ENCODE measurements at places on chromosomes 16 and 17.

- no peak for DNase-seq
Observed at GRCh38 chr16:56477096-56477878, 25.9 kb downstream of the OGFOD1 start.

- no peak for DNase-seq
Observed at GRCh38 chr16:57935904-57936303, 35.0 kb downstream of the CNGB1 start.

DNA sequence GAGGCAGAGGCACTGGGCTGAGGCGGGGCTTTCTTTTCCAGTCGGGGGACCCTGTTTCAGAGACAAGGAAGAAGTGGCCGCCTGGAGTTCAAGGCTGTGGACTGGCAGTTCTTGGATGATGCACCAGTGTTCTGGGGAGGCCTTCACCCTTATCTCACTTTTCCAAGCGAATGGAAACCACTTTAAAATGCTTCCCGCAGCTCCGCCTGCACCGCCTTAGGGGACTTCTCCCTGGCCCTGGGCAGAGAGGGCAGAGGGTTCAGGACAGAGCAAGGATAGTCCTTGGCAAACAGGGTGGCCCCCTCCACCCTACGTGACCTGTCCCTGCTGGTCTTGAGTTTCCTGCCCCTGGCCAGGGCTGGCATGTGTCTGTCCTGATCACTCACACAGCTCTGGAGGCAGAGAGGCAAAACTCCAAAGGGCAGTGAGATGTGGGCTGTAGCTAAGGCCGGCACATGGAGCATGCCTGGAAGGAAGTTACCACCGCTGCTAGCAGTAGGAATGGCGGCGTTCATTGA is 20.6 kb downstream of the RTN4RL1 start:
- DNase-seq = no peak

- DNase-seq = no peak
Observed at GRCh38 chr16:59336136-59336695, 602.1 kb upstream of the GOT2 start.

DNA sequence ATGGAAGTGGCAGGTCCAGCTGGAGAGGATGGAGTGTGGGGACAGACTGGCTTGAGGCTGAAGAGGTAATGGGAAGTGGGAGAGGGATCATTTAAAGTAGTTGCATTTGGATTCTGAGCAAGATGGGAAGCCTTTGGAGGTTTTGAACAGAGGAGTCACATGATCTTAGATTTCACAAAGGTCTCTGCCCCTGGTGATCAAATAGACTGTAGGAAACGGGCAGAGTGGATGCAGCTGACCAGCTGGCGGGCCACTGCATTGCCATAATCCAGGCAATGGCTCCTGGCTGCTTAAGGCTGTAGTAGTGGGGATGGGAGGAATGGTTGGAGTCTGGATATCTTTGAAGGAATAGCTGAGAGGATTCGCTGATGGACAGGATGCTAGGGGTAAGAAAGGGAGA is 81.5 kb downstream of the SLC6A2 start:
- no peak for DNase-seq

- no peak for DNase-seq
Observed at GRCh38 chr17:44529864-44530263, 26.7 kb upstream of the GPATCH8 start.

GRCh38 chr16:48123104-48123788 is 32.5 kb downstream of the ABCC12 start:
- no peak for DNase-seq

DNA sequence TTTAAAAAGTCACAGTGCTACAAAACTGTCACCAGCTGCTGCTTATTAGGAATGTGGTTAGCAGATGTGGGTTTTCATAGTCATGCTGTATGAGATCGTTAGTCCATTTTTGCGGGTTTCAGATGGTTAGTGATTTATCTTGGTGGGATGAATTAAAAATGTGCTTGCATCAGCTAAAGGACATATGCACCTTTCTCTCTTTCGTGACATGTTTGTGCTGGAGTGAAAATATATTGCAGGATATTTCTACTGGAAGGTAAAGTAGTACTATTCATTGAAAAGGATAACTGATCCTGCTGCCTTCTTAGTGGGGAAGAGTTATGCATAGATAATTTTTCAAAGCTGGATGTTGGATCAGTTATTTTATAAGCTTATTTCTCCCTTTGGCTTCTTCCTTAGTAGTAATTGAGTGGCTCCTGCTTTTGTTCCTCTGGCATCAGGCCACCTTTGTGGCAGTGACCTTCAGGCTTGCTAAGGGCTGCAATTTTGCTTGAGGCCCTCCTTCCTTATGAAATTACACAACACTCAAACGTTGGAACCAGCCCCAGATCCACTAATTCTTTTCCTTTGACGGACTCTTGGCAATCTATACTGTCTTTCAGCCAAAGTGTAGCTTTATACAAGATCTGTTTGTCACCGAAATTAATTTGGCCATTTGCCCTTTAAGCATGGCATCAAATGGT is 7.5 kb upstream of the SNTB2 start:
- no peak for DNase-seq

DNA sequence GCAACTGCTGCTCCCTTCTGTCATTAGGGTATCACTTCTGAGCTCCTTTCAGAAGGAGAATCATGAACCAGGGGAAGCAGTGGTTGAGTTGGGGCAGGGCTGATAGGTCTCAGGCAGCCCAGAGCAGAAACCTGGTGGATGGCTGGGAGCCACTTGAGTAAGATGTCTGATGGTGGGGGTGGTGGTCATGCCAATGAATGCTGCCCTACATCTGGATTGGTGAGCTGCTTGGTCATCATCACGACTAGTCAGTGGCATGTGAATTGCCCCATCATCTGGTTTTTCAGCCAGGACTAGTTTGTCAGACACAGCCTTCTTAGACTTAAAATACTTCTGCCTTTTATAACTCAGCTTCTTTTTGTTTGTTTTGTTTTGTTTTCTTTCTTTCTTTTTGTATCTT is 2.6 kb downstream of the GID4 start:
- DNase-seq = no peak

GRCh38 chr17:82946081-82946480 is 106.3 kb upstream of the ZNF750 start:
- no peak for DNase-seq

DNA sequence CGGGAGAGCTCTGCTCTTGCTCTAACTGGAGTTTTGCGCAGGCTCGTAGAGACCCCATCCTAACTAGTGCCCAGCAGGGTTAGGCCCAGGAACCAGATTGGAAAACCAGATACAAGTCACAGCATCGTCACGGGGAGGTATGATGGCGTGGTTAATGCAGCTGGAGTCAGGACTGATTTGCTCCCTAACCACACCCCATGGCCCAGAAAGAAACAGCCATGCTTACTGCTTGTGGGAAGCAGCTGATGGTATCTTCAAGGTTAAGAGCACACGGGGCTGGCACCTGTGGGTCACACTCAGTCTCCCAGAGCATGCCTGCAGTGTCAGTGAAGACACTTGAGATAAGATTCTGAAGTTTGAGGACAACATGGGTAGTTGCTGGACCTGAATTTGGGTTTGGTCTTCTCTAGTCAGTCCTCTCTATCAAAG is 60.2 kb downstream of the WIPI1 start:
- no peak for DNase-seq

GRCh38 chr17:4389079-4389478 is 22.6 kb upstream of the UBE2G1 start:
- no peak for DNase-seq

- DNase-seq = peak; percentile 54
Observed at GRCh38 chr17:40363111-40363827, 1.3 kb downstream of the GJD3 start.

DNA sequence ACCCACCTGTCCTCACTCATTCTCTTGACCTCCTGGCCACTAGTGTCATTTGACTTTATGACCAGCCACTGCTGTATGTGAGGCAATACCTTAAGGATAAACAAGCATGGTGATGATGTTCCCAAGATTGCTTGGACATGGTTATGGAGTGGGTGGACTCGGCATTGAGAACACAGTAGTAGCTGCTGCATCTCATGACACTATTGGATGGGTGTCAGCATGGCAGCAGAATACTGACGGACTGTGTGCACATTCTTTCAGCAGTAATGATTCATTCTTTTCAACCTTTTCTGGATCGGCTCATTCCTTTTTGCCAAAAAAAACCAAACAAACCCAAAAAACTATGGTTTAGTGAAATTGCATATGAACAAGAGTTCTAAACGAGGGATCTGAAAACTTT is 13.5 kb downstream of the SPECC1 start:
- DNase-seq = no peak

DNA sequence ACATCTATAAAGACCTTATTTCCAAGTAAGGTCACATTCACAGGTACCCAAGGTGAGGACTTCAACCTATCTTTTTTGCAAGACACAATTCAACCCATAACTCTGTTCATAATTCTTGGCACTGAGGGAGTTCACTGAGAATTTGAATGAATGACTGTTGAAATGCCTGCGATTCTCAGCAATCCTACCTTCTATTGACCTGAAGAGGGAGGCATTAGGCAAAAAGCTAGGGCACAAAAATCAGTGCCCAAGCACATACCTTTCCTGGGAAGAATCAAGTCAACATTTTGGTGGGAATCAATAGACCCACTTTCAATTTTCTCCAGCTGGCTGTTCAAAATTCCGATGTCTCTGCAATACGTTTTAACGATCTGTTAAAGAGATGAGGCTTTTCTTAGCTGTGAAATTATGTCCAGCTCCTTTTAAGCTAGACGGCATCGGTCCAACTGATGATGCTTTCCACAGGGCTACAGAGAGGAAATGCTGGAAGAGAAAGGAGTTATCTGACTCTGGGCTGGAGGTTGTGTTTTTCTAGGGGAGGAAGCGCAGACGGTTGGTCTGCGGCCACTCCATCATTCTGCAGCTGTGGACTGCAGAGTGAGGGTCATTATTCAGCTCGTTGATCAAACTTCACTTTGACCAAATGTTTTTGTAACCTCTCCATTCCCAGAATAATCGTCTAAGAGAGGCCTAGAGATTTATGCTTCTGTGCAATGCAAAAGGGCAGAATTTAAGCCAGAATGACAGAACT is 25.2 kb downstream of the BCO1 start:
- DNase-seq = no peak

DNA sequence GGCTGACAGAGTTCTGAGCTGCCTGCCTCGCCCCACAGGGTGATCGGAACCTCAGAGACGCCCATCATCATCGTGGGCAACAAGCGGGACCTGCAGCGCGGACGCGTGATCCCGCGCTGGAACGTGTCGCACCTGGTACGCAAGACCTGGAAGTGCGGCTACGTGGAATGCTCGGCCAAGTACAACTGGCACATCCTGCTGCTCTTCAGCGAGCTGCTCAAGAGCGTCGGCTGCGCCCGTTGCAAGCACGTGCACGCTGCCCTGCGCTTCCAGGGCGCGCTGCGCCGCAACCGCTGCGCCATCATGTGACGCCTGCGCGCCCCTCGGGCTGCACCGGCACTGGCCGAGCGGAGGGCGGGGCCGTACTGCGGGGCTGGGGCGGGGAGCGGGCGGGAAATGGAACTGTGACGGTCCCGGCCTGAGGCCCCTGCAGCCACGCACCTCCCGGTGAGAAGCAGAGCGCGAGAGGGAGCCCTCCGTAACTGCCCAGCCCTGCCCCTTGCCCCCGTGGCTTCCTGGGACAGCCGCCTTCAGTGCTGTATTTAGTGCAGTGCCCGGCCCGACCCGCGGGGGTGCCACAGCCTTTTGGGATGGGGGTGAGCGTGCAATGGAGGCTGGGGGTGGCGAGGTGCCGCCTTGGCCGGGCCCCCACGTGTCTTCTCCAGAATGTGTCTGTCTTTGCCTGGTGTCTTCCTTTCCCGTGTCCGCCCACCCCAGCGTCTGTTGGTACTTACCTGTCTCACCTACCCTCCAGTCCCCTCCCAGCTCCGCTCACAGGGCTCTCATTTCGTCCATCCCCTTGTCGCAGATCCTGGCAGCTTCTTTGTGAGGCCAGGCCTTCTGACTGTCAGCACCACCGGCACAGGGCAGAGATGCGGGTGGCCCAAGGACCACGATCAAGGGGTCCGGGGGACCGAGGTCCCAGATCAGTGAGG is 9.8 kb downstream of the RASL10B start:
- DNase-seq = no peak

DNA sequence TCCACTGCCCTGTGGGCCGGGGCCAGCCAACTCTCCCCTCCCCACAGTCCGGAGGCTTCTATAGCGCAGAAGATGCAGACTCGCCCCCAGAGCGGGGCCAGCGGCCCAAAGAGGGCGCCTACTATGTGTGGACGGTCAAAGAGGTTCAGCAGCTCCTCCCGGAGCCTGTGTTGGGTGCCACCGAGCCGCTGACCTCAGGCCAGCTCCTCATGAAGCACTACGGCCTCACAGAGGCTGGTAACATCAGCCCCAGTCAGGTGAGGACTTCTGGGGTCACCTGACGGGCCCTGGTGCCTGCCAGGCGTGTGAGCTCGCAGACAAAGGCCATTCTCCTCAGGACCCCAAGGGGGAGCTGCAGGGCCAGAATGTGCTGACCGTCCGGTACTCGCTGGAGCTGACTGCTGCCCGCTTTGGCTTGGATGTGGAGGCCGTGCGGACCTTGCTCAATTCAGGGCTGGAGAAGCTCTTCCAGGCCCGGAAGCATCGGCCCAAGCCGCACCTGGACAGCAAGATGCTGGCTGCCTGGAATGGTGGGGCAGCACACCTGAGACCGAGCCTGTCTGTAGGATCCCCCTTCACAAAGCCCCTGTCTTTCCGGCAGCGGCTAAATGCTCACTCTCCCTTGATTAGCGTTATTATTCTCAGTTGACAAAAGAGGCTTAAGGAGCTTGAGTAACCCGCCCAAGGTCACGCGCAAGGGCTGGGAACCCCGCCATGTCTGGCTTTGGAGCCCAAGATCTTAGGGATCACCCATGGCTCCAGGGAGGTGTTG is 3.9 kb downstream of the SPATA20 start:
- DNase-seq = no peak

GRCh38 chr16:57038166-57038565 is 48.8 kb downstream of the NLRC5 start:
- DNase-seq = no peak

GRCh38 chr16:56424791-56425438 is 430 bp downstream of the AMFR start:
- peak; percentile 21 for DNase-seq

GRCh38 chr17:48970224-48970623 is 1.8 kb upstream of the GIP start:
- no peak for DNase-seq

DNA sequence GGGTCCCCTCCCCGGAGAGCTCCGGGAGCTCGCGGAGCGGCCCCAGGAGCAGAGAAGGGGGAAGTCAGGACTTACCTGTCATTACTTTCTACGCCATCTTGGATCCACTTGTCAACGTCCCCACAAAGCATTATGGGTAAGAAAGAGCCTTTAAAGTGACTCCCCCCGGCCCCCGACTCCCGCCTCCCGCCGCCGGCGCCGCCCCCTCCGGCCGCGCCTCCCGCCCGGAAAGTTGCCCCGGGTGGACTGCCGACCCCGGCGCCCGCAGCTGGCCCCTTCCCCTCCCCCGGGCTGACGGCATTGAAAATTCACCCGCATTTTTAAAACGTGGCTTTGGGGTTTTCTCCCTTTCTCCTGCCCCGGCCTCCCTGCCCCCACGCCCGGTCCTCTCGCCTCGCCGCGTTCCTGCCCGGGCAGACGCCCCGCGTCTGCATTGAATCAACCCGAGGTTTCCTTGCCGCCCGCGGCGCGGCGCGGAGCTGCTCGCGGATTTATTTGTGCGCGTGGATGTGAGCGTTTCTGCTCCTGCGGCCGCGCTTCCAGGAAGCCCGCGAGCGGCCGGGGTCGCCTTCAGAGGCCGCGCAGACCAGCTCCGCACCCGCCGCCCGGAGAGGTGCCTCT is at the start of gene HELZ:
Gene HELZ (minus strand): TSS at position 124 of the 621 bp plus-strand sequence. CDS start 26,392 bp downstream, outside the sequence.
- DNase-seq = peak; percentile 65

GRCh38 chr16:58264961-58265479 is 29.8 kb downstream of the PRSS54 start:
- no peak for DNase-seq

- DNase-seq = peak; percentile 81
Observed at GRCh38 chr17:7280519-7281073, 922 bp upstream of the SLC2A4 start.

All from GM12892 (cell line).